ENCODE measurements at places on chromosomes 11 and 22.

- DNase-seq, result no peak
Measured at GRCh38 chr11:111417011-111417765, 38.1 kb upstream of the POU2AF1 start.

- no peak for DNase-seq
Measured at GRCh38 chr11:100336873-100337272, 350.2 kb upstream of the ARHGAP42 start.

DNA sequence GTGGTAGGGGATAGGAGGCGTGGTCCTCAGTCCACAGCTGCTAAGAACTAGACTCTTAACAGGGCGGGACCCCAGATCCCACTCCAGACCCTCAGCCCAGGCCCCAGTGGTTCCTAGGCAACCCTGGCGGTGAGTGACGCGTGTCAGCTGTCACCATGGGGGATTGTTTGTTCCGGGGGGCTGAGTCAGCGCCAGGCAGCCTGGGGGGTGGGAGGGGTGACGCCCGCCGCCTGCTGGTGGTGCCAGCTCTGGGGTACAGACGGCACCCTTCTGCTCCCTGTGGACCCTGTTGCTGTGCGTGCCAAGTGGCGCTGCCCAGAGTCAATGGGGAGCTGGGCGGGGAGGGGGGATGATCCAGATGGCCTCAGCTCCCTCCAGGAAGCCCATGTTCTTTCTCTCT, 2.5 kb downstream of the CNIH2 start:
- DNase-seq, result no peak

- no peak for DNase-seq
Measured at GRCh38 chr11:114598461-114598860, 2.9 kb upstream of the NXPE4 start.

GRCh38 chr11:12687740-12688139, 13.5 kb downstream of the TEAD1 start:
- DNase-seq, result no peak

GRCh38 chr11:77152846-77153245, 24.8 kb downstream of the MYO7A start:
- DNase-seq, result no peak

GRCh38 chr11:42462558-42463310, 849.1 kb upstream of the API5 start:
- DNase-seq, result no peak

- DNase-seq, result no peak
Measured at GRCh38 chr11:66971488-66971887, 3.6 kb upstream of the C11orf86 start.

DNA sequence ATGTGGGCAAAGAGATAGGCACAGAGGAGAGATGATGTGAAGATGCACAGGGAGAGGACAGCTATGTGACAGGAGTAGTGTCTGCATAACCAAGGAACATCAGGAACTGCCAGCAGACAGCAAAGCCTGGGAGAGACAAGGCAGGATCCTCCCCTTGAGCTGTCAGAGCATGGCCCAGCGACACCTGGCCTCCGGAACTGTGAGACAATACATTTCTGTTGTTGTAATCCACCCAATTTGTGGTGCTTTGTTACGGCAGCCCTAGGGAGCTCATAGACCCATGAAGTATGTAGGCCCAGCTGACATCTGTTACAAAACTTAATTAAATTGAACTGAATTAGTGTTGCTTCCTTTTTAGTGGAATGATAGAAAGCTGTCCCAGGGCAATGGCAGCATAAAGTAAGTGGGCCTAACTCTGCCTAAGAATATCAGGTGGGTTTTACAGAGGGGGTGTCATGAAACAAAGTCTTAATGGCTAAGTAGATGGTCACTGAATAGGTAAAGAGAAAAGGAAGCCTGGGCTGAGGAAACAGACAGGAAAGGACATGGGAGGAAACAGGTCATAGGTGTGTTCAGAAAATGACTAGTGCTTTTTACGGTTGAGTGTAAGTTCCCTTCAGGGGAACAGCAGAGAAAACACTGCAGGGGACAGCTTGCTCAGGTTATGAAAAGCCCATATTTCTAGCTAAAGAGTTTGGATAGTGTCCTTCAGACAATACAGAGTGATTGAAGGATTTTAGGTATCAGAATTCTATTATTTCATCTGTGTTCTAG, 24.8 kb downstream of the RASSF10 start:
- no peak for DNase-seq

GRCh38 chr11:14975252-14975587, 3.1 kb upstream of the CALCA start:
- DNase-seq, result no peak

GRCh38 chr11:15747671-15748070, 608.7 kb downstream of the SOX6 start:
- DNase-seq, result no peak

GRCh38 chr11:119739975-119740374, 11.0 kb upstream of the NECTIN1 start:
- DNase-seq, result no peak

DNA sequence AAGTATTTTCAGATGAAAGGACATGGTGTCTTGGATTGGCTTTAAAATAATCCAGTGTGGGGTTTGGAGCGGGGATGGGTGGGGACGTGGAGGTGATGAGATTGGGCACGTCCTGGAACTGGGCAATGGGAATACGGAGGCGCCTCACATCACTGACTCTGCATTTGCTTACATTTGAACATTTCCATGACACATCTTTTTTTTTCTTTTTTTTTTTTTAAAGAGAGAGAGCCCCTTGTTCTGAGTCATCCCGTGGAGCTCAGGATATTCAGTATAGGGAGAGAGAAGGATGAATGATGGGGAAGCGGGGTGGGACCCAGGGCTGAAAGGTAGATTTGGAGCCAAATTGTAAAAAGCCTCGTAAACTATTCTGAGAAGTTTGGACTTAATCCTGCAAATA, 142.7 kb downstream of the FBXO7 start:
- no peak for DNase-seq

DNA sequence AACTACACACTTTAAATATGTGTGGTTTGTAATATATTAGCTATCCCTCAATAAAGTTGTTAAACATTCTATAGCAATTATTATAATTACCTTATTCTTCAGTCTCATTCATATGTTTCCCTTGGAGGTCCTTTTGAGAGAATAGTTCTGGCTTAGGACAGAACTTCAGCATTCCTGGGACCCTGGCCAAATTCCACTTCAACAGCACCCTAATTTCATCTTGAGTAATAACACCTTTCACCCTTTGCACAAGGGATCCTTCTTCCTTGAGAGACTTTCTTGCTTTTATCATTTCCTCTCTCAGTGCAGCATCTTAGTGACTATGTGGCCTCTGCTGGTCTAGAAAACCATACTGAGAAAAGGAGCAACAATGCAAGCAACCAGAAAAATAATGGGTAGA, 255.9 kb downstream of the C11orf87 start:
- DNase-seq, result no peak

- DNase-seq, result no peak
Measured at GRCh38 chr22:45512363-45512762, 9.7 kb downstream of the FBLN1 start.

DNA sequence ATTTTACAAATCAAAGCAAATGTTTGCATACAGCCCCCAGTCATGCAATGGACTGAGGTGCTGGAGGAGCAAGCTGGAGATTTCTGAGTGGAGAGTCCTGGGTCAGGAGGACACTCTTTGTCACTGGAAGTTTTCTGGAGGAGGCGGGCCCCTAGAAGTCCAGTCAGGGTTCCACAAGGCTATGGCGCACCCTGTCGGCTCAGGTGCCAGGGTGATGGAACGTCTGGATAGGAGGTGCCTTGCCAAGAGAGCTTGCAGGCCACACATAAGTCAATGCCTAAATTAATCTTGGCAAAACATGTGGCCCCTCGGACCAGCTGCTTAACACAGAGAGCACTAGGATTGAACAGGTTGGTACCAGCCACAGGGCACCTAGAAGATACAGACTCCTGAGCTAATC, 174.7 kb upstream of the CADM1 start:
- no peak for DNase-seq

DNA sequence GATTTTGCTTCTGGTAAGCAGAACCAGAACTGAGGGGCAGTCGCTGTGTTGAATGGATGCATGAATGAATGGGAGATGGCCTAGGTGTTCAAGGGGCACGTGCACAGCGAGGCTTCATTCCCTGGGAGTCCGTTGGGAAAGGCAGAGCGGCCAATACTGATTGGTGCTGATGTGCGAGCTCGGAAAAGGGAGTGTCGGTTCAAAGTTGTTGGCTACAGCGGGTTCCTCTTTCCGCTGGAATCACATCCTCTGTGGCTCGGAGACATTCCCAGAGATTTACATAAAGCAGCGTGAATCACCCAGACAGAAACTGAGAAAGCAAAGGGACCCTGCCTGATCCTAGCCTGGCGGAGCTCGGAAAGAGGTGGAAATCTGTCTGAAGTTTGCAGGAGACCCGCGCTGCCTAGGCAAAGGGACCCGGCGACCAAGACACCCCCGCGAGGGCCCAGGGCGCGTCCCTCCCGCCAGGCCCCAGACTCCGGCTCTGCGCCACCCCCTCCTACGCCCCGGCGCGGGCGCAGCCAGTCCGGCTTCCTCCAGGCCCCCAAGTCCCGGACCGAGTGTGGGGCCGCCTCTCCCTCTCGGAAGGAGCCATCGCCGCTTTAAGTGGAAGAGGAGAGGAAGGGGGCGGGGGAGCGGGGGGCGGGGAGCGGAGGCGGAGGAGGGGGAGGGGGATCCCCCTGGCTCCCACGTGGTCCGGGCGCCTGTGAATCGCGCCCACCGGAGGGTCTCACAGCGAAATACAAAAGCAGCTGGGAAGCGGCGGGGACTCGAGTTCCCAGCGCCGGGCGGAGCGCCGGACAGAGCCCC, at the start of gene FJX1:
Gene FJX1 (plus strand): TSS at position 774 of the 810 bp plus-strand sequence. CDS start 177 bp downstream, outside the sequence.
- no peak for DNase-seq

DNA sequence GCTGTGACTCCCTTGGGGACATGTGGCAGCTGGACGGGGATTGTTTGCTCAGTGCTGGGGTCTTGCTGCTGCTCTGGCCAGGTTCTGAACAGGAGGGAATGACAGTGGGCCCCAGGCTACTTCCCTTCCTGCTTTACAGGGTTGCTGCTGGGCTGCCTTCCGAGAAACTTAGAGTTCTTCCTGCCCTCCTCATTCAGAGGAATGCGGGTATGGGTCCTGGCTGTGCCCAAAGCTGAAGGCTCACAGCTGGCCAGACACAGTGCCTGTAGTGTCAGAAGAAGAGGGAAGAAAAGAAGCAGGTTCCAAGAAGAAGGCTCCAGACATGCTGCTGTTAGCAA, 108.3 kb upstream of the PARVA start:
- DNase-seq, result no peak

GRCh38 chr11:15276621-15277020, 161.9 kb downstream of the INSC start:
- no peak for DNase-seq

- no peak for DNase-seq
Measured at GRCh38 chr11:92390783-92391182, 166.2 kb downstream of the FAT3 start.

DNA sequence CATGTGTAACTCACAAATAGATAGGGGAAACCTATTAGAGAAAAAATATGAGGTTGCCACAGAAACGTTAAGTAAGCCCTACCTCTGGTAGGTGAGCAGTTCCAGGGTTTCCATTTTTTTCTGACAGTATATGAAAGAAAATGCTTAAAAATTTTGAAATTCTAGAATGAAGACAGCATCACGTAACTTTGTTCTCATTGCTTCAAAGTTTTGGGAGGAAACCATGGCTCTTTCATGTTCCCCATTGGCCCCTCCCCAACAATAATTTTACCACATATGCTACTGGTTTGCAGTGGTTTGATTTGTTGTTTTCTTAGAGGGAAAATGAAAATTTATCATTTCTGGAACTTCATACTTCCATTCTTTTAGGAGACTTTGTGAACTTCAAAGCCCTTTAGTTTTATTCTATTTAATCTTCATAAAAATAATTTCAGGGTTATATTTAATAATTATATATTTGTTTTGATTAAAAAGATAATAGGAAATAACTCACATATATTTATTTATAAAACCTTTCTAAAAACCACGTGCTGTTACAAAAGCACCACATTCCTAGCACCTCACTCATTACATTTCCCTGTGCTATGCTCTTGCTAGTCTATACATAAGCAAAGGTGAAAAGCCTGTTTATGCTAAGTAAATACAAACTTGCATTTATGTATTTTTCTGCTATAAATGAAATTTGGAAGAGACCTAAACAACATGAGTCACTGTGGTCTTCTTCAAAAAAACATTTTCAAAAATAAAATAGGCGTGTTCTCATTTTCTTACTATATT, 113.4 kb downstream of the CASP12 start:
- no peak for DNase-seq

DNA sequence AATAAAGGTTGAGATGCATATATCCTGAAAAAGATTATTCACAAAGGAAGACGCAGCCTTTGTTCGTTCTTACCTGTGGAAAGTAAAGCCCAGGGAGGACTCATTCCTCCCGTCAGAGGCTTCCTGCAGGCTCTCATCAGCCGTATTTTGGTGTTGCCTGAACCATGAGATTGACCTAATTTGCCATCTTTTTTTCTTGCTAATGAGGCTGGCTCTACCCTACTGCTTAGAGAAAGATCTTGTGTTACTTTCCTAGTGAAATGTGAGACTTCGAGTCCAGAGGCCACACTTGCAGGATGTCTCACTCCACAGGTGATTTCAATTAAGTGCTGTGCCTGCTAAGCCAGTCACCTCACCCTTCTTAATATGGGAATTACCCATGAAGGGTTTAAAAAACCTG, 269.9 kb downstream of the NTM start:
- DNase-seq, result no peak

DNA sequence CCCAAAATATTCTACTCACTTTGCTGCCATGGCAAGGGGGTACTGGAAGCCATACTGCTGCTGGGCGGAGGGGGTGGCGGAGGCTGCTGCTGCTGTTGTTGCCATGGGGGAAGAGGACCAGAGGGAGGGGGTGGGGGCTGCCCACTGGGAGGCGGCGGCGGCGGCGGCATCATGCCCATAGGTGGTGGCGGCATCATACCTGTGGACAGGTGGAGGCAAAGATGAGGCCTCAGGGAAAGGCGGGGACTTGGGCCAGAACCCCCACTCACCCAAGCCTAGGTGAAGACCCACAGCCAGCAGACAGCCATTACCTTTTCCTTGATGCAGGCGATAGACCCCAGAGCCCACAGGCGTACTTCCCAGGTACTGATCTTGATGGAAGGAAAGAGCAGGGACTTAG, 7.1 kb upstream of the PYGM start:
- DNase-seq, result no peak

GRCh38 chr11:120832481-120833238, 191.2 kb upstream of the TBCEL start:
- no peak for DNase-seq
